ENCODE measurements at places on chromosomes 6 and 20.

DNA sequence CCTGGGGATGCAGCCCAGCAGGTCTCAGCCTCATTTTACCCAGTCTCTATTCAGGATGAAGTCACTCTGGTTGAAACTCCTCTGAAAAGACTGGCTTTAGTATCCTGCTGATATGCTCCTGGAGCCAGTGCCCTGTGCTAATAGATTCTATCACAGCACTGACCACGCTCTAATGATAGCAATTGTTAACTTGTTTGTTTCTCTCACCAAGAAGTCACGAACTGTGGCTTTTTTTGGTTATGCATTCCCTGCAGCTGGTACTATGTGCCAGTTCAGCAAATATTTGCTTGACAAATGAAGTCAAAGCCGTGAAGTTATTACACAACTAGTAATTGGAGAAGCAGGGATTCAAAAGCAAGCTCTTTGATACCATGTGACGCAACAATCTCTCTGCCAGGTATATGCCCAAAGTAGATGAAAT is 754.6 kb downstream of the KIF16B start:
- DNase-seq: no peak

DNA sequence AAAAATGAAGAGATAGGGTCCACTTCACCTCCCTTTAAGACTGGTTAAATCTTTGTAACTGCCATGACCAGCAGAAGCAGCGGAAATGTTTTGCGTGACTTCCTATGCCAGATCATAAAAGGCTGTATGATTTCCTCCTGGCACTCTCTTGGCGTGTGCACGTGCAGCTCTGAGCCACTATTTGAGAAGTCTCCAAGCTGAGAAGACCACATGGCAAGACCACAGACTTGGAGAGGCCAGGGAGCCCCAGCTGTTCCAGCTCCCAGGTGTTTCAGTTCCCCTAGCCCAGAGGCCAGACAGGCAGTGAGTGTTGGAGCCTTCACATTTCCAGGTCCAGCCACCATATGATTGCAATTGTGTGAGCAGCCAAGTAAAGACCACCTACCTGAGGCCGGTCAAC is 259.3 kb upstream of the RIN2 start:
- no peak for DNase-seq

- DNase-seq: no peak
Observed at GRCh38 chr20:54622333-54623295, 147.2 kb downstream of the DOK5 start.

GRCh38 chr6:157420497-157420896 is 39.5 kb downstream of the ZDHHC14 start:
- DNase-seq: no peak

- DNase-seq: no peak
Observed at GRCh38 chr6:112851146-112851545, 504.0 kb downstream of the RFPL4B start.

DNA sequence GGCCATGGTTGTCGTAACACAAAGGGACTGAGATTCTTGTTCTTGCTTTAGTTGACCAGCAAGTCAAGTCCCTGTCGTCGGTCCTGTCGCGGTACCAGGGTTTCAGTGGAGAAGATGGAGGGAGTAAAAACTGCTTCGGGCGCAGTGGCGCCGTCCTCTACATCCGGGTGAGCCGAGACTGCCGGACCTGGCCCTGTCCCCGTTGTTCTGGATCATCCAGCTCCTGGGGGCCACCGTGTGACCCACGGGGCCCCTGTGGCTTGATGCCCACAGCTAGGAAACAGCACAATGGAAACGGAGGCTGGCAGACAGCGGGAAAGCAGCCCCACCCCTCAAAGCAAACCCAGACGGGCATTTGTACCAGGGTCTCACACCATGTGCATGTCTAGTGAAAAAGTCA is 15.0 kb downstream of the MTG2 start:
- no peak for DNase-seq

- no peak for DNase-seq
Observed at GRCh38 chr20:58579819-58580473, 64.7 kb upstream of the APCDD1L start.

DNA sequence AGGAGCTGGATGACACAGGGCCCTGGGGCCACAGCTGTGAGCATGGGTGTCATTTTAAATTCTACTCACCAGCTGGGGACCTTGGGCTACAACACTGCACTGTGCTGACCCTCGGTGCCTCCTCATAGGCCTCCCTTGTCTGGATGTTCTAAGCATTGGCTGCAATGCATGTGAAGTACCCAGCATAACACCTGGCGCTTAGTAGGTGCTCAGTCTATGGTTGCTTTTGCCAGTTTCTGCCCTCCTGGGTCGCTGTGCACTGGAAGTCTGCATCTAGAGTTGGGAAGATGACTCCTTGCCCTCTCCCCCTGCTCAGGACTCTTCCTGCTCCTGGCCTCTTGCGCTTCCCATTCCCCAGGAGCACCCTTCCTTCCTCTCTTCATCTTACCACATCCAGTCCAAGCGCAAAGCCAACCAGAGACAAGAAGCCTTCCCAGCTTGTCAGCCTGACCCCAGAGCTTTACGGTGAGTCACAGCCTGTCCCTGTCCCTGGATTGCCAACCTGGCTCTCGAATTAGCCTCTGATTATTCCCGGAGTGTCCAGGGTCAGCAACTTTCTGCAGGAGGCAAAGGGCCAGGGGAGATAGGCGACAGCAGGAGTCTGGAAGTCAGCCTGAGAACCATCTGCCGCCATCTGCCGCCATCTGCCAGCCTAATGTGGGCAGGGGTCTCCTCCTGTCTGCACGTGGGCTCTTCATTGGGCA is 8.8 kb downstream of the SLC13A3 start:
- DNase-seq: no peak

DNA sequence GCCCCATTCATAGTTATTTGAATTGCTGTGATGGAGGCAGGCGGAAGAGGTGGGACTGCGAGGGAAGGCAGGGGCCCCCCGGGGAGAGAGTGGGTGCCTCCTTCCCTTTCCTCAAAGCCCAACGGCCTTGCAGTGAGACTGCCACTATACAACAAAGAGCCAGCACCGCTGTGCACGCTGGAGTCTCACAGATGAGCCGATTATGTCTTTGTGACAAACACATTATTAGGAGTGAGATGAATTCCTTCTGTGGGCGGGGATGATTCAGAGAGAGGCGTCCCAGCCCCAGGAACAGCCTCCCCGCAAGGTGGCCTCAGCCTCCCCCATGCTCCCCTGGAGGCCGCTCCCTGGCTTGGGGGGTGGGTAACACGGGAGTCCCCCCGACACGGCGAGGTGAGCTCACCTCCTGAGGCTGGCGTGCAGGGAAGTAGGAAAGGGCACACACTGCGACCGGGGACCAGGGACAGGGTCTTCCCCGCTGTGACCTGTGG is 26.7 kb downstream of the NTSR1 start:
- no peak for DNase-seq

- DNase-seq: no peak
Observed at GRCh38 chr6:106477790-106478189, 117.3 kb downstream of the CRYBG1 start.

DNA sequence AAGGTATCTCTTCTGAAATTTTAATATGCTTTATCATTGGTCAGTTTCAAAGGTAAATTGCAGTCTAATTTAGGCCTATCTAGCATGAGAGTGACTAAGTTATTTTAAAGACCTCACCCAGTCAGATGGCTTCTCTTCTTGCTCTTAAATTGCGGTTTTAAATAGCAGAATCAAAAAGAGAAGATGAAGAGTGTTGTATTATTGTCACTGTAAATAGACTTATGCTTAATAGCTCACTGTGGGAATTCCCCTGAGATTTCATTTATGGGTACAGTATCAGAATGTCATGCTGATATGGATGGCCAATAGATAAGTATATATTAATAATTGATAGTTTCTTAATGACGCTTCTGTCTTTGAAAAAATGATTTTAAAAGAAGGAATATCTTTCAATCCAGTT is 35.7 kb downstream of the AIG1 start:
- DNase-seq: no peak

DNA sequence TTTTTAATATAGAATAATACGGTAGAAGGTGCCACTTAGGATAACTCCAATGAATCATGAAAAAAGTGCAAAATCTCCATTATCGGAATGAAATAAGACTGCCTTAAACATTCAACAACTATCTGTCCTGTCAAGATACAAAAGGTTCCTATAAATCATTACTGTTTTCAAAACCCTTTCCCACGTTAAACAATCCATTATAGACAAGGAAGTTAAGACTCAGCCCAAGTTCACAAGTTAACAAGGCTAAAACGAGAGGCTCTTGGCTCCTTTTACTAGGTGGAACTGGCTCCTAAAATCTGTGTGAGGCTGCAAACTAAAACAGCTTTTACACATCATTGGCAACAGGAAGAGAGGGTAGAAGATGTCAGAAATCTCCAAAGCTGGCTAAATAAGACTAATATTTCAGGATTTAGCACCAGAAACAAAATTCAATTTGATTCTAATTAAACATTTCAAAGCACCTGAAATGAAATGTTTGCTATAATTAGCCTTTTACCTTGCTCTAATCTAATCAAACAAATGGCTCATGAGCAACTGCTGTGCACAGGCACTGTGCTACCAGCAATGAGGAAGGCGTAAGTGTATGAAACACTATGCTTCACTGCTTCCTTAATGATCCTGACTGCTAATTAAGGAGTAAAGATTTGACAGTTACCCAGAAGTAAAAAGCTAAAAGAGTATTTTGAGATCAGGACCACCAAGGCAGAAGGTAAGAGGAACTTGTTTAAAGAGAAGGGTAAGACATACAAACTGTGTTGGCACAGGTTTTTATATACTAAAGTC is 109.7 kb downstream of the DST start:
- DNase-seq: no peak

- no peak for DNase-seq
Observed at GRCh38 chr6:17431581-17431980, 38.2 kb downstream of the CAP2 start.

DNA sequence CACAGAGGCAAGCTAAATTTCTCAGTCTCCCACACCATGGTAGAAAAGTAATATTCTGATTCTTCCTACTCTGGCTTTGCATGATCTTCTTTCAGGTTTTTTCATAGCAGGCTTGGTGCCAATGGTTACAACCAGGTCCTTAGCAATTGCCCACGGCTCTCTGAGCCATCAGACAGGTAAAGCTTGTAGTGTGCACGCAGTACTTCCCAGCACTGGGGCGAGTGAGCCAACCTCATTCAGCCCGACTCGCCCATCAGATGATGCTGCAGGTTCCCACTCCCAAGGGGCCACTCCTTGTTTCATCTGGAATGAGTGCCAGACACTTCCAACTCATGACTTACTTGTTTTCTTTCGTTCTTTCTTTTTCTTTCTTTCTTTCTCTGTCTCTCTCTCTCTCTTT is 78.3 kb downstream of the PERP start:
- DNase-seq: no peak

GRCh38 chr6:80720824-80721223 is 614.4 kb downstream of the BCKDHB start:
- no peak for DNase-seq

Measured in HuH-7 (cell line).